ENCODE measurements at places on chromosomes 11 and 22. TPM values are rescaled to one million over a fixed set of nuclear protein-coding genes. Genes with fewer than 3 reads are reported as not detected.

The C22orf31 gene
- not detected for total RNA-seq

The LYVE1 gene
- total RNA-seq, result not detected

The OR52A1 gene
- not detected for total RNA-seq

The NLRP14 gene
- total RNA-seq, result 0.13 TPM

The ELFN2 gene
- total RNA-seq, result 0.51 TPM

The KRTAP5-2 gene
- not detected for total RNA-seq

The PICALM gene
- total RNA-seq, result 203 TPM

The SCGB2A2 gene
- total RNA-seq, result not detected

The NFAM1 gene
- not detected for total RNA-seq

The CYTH4 gene
- total RNA-seq, result not detected

The C11orf87 gene
- total RNA-seq, result not detected

GRCh38 chr11:133384731-133385130 is 147.6 kb downstream of the OPCML start:
- DNase-seq, result no peak

DNA sequence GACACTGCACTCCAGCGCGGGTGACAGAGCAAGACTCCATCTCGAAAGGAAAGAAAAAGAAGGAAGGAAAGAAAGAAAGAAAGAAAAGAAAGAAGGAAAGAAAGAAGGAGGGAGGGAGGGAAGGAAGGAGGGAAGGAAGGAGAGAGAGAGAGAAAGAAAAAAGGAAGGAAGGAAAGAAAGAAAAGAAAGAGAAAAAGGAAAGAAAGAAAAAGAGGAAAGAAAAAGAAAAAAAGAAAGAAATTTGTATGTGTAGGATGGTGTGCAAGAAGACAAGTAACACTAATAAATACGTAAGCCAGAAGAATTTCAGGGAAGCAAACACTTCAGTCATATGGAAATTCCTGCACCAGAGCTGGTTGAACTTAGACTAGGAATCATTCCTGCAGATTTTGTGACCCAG is 618 bp downstream of the OR8D1 start:
- DNase-seq, result no peak

- no peak for DNase-seq
These were observed 53.1 kb downstream of the SWAP70 start for GRCh38 chr11:9717040-9717357.

GRCh38 chr11:73577496-73577917 is 20.4 kb downstream of the FAM168A start:
- DNase-seq, result no peak

GRCh38 chr22:32106930-32107329 is 52.2 kb downstream of the C22orf42 start:
- peak; percentile 33 for DNase-seq

- no peak for DNase-seq
These were observed 296.2 kb downstream of the NTM start for GRCh38 chr11:131666617-131667016.

GRCh38 chr11:20363149-20363499 is 390 bp upstream of the HTATIP2 start:
- no peak for DNase-seq

GRCh38 chr11:92920331-92920730 is 49.1 kb upstream of the MTNR1B start:
- no peak for DNase-seq

GRCh38 chr11:39651857-39652461 is 1807.5 kb downstream of the LRRC4C start:
- no peak for DNase-seq

GRCh38 chr11:101436511-101437142 is 147.2 kb downstream of the TRPC6 start:
- peak; percentile 58 for DNase-seq

- DNase-seq, result peak; percentile 78
These were observed 33.4 kb upstream of the GLYATL1 start for GRCh38 chr11:58905721-58906547.

- DNase-seq, result no peak
These were observed 1.9 kb downstream of the CLDN5 start for GRCh38 chr22:19522190-19522880.

DNA sequence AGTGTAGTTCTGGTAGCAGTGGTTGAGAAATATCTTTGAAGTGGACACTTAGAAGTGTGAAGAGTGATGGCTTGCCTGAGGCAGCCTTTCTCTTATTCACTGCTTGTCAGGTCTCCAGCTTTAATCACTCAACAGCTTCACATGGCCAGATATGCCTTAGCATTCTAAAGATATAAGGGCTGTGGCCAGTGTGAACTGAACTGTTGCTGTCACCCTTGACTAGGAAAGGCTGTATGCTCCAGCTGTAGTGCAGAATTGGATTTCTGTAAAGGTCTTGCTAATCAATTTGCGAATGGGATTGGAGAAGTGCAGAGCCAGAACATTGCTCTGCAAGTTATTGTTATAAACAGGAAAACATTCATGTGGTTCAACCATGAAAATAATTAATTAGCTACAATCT is 266.7 kb downstream of the TMEM135 start:
- no peak for DNase-seq

- DNase-seq, result no peak
These were observed 97.1 kb downstream of the KCNQ1 start for GRCh38 chr11:2541881-2542361.

- no peak for DNase-seq
These were observed 7.2 kb downstream of the FAM118A start for GRCh38 chr22:45316796-45317526.

DNA sequence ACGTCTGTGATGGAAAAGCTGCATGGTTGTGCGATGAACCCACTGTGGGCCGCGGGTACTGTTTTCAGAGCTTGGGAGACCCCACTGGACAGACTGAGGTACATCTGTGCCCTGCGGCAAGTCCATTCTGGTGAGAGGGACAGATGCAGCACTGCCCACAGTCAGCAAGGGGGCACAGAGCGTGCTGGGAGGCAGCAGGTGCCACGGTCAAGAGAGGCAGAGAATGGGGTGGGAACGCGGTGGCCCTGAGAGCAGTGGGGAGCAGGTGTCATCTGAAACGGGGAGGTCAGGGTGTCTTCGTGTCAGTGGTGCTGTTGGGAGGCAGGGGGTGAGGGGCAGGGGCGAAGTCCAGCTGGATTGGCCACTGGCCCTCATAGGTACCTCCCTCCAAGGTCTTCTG is 32.0 kb downstream of the TBC1D22A start:
- DNase-seq, result no peak

GRCh38 chr11:33362051-33362910 is 105.1 kb downstream of the HIPK3 start:
- DNase-seq, result peak; percentile 39

DNA sequence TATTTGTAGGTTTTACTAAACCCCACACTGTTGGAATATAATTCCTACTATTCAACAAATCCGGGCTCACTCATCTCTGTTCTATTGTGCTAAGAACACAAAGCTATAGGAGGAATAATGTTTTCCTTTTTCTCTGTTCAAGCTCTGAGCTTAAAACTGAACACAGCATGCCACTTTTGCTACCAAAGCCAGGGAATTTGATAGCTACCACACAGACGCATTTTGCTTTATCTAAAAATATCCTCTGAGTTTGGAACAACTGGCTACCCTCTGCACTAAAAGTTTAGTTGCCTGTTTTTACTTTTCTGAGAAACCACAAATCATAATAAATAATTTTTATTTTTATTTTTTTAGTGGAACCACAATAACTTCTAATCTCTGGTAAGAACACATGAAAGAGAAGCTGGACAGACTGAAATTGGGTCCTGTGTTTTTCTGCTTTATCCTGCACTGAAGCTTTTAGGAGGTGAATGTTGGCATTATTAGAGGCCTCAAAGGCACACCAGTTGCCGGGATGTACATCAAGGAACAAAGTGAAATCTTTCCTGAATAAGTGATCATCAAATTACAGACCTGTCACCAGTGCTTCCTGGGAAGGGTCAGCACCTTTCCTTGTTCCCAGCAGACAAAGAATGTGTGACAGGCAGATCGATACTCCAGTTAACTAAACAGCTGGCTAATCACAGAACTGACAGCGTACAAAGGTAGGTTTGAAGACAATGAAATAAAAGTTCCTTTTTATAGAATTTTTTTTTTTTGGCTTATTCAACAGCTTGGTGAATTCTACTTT is 523.2 kb upstream of the TENM4 start:
- DNase-seq, result no peak

- DNase-seq, result no peak
These were observed 4.5 kb upstream of the MYRF start for GRCh38 chr11:61747967-61748285.
